ENCODE measurements at places on chromosomes 3 and 15. TPM values are rescaled to one million over a fixed set of nuclear protein-coding genes. Genes with fewer than 3 reads are reported as not detected.

The TM6SF1 gene
- 7.5 TPM for total RNA-seq

The SCG5 gene
- 24.4 TPM for total RNA-seq

The FSTL1 gene
- total RNA-seq = 376 TPM

The NAA50 gene
- total RNA-seq = 123 TPM

All from epithelial cell of alveolus of lung (primary cell).